ENCODE measurements at places on chromosomes 6 and 20.

DNA sequence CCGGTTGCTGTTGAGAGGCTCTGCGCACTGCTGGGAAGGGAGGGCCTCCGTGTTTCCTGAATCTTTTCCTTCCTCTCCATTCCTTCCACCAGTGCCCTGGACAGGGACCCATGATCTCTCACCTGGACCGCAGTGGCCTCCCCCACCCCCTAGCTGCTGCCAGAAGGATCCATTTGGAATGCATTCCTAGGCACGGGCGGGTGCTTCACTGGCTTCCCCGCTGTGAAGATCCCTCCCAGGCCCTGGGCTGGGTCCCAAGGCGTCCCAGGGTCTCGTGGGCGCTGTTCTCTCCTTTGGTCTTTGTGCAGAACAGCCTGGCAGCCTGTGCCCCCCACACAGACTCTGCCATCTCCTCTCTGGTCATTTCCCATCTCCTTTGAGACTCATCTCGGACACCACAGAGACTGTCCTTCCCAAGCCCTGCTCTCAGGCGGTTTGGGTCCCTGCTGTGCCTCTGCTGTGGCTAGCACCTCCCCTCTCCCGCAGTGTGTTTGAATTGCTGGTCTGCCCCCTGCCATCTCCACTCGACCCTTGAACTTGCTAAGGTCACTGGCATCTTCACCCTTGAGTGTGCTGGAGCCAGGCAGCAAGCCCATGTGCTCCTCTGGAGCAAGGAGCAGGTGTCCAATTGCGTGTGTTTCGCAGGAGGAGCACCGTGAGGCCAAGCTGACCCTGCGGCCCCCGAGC lies 59.0 kb downstream of the TCP11 start:
- no peak for DNase-seq

DNA sequence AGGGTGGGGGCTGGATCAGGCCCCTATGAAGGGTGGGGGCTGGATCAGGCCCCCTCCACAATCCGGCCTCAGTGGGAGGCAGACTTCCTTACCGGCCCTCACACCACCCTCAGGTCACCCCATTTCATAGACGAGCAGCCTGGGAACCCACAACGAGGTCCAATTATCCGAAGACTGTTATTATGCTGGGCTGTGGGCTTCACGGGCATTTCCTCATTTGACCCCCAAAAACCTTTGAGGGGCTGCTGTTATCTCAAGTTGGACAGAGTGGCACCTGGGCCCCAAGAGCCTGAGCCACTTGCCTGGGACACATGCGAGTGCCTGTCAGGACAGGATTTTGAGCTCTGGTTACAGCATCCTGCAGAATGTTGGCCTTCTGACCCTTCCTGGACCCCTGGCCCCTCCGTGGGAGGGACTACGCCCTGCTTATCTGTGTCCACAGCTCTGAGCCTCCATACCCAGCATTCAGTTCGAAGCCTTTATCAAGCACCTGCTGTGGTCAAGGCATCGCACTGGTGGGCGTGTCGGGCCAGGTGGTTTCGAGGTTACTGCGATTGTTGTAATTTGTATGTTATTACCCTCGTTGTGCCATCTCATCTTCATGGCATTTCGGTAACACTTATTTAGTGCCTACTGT lies 34.5 kb upstream of the PCMTD2 start:
- no peak for DNase-seq

DNA sequence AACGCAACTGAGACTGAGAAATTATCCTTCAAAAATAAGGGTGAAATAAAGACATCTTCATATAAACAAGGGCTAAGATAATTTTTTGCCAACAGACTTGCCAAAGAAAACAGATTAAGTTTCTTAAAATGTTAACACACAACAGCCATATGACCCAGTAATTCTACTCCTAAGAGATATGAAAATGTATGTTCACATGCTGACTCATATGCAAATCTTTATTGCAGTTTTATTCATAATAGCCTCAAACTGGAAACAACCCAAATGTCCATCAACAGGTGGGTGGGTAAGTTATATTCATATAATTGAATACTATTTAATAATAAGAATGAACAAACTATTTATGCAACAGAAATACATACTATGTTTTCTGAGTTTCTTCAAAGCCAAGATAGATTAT lies 140.1 kb downstream of the REV3L start:
- DNase-seq: no peak

- DNase-seq: no peak
These were observed 297.5 kb upstream of the FERMT1 start for GRCh38 chr20:6420336-6420735.

DNA sequence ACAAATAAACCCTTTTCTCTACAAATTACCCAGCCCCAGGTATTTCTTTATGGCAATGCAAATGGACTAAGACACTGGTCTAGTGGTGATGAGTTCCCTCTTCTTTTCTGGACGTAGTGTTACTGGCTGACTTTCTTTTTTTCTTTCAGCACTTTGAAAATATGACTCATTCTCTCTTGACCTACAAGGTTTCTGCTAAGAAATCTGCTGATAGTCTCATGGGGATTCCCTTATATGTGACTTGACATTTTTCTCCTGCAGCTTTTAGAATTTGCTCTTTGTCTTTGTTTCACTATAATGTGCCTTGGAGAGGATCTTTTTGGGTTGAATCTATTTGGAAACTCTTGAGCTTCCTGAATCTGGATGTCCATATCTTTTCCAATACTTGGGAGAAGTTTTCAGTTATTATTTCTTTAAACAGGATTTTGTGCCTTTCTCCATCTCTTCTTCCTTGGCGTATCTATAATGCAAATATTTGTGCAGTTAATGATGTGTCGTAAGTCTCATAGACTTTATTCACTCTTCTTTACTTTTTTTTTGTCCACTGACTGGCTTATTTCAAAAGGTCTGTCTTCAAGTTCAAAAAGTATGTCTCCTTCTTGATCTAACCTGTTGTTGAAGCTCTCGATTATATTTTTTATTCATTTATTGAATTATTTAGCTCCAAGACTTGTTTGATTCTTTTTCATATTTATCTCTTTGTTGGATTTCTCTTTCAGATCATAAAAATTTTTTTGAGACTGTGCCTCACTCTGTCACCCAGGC lies 42.2 kb upstream of the TPD52L1 start:
- no peak for DNase-seq

DNA sequence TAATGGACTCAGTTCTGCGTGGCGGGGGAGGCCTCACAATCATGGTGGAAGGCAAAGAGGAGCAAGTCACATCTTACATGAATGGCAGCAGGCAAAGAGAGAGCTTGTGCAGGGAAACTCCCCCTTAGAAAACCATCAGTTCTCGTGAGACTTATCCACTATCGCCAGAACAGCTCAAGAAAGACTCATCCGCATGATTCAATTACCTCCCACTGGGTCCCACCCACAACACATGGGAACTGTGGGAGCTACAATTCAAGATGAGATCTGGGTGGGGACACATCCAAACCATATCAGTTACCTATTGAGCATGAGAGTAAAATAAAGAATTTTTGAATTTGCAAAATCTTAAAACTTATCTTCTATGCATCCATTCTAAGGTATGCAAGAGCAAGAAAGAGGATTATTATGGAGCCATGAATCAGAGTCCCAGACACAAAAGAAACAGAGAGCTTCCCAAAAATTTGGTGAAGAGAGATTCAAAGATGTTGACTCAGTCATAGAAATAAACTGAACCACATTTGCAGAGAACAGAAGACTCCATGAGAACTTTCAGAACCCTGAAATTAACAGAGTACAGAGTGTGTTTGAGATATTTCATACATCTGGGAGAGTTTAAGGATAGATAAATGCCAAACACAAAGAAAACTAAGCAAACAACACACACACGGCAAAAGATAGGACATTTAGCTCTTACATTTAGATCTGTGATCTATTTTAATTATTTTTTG lies 17.1 kb upstream of the MOXD1 start:
- no peak for DNase-seq

GRCh38 chr6:137830511-137830911 lies 36.5 kb upstream of the TNFAIP3 start:
- no peak for DNase-seq

DNA sequence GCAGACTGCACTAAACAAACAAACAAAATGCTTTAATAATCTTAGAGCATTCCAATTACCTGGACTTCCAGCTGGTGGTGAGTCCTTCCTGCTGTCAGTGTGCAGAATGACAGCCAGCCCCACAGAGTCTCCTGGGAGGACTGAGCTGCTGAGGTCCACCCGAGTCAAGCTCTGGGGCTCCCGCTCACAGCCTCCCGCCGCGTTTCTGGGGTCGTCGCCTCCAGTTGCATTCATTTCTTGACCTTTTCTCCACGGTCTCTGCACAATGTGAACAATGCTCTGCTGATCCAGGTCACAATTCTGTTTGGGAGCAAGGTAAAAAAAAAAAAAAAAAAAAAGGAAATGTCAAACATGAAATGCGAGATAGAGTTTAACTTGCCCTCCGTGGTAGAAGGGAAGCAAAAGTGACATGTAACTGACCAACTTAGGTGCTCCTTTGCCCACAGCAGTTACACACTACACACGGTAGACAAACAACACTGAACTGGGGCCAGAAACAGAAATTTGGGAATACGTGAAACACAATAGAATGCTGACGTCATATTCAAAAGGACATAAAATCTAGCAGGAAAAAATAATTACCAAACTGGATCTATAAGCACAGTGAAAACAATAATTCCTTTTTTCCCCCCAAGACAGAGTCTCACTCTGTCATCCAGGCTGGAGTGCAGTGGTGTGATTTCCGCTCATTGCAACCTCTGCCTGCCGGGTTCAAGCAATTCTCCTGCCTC lies 464.9 kb downstream of the PRKN start:
- no peak for DNase-seq

GRCh38 chr6:166474721-166475565 lies 92.2 kb upstream of the MPC1 start:
- DNase-seq: no peak

DNA sequence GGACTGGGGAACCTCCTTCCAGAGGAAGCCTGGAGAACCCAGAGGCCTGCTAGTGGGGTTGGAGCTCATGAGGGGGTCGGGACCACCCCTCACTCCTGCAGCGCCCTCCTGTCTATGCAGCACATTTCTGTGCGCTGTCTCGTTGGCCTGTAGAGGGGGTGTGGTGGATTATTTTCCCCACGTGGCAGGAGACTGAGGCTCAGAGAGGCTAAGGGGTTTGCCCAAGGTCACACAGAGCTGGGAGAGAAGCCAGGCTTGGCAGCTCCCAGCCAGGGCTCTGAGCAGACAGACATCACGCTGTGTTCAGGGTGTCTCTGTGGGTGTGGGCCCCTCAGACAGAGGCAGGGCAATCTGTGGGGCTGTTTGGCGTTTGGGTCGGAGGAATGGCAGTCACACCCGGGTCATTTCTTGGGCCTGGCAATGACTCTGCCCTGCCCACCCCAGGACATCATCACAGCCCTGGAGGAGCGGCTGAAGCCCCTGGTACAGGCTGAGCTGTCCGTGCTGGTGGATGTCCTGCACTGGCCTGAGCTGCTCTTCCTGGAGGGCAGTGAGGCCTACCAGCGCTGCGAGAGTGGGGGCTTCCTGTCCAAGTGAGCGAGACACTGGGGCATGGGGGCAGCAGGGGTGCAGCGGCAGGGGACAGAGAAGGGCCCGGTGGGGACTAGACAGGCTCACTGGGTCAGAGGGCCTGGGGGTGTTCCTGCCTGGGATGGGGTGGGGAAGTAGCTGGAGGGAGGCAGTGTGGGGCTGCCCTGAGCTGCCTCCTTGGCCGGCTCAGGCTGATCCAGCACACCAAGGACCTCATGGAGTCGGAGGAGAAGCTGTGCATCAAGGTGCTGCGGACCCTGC lies 27.7 kb downstream of the UQCC2 start:
- DNase-seq: no peak

DNA sequence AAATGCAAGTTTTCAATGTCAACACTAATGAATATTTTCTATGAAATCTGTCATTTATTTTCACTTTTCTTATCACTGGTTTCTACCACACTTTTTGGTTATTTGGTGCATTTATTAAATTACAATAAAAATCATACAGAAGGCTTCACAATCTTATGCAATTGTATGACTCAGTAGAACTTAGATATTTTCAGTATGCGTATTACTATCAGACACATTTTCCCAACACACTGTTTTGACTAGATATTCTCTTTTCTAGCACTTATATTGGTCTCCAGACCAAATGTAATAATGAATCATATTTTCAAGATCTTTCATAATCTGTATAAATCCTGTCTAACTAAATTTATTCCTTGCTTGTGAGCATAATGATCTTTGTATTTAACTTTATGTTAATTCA lies 74.1 kb downstream of the FAM83B start:
- DNase-seq: no peak

- no peak for DNase-seq
These were observed 64.6 kb downstream of the SLC35F1 start for GRCh38 chr6:117971637-117972036.

GRCh38 chr20:63003546-63003945 lies 3.2 kb downstream of the BHLHE23 start:
- no peak for DNase-seq

GRCh38 chr6:7195339-7196018 lies 87.7 kb downstream of the RREB1 start:
- DNase-seq: no peak

GRCh38 chr6:150491131-150491810 lies 108.4 kb upstream of the PLEKHG1 start:
- no peak for DNase-seq

DNA sequence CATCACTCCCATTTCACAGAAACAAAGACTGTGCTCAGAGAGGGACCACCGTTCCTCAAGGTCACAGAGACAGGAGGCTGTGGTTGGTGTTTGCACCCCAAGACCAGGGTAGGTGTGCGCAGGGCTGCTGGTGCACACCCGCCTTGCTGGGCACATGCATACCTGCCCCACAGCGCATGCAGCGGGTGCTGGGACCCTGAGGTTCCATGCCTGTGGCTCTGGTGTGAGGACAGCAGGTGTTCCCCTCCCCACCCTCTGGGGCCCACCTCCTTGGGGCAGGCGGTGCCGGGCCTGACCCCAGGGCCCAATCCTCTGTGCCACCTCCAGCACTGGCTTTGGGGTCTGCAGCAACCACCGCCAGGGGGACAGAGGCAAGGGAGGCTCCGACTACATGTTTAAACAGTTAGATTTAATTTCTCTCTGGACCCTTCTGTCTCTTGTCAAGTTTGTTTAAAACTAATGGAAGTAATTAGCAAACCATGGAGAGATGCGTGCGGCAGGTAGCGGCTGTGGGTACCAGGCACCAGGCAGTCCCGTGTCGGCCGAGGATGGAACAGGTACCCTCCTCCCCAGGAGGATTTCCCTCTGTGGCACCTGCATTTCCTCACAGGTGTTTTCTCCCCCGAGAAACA lies 327.8 kb downstream of the TAF4 start:
- no peak for DNase-seq

GRCh38 chr6:22770054-22770453 lies 200.7 kb downstream of the HDGFL1 start:
- DNase-seq: no peak

DNA sequence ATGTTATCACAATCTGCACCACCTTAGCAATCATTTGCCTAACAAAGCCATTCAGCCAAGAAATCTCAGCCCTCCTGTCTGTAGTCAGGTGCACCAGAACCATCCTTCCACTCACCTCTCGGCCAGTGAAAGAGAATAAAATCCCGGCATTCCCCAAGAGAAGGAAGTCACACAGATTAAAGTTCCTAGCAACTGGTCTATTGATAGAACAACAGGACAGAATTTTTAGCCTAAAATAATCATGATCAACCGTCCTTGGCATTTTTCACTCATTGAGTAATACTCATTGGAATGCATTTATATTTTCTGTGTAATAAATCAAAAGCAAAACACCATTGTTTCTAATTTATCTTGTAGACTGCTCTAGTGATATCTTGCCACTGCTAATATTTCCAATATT lies 85.7 kb upstream of the CDH4 start:
- no peak for DNase-seq
